Fibroblast of lung (primary cell): ENCODE measurements at places on chromosomes 11 and 22.

GRCh38 chr11:28011813-28012212 lies 96.1 kb downstream of the KIF18A start:
- no peak for DNase-seq

GRCh38 chr11:30830681-30831080 lies 244.5 kb upstream of the MPPED2 start:
- DNase-seq, result no peak

GRCh38 chr11:105609341-105609781 lies 512 bp upstream of the GRIA4 start:
- peak; percentile 13 for DNase-seq

DNA sequence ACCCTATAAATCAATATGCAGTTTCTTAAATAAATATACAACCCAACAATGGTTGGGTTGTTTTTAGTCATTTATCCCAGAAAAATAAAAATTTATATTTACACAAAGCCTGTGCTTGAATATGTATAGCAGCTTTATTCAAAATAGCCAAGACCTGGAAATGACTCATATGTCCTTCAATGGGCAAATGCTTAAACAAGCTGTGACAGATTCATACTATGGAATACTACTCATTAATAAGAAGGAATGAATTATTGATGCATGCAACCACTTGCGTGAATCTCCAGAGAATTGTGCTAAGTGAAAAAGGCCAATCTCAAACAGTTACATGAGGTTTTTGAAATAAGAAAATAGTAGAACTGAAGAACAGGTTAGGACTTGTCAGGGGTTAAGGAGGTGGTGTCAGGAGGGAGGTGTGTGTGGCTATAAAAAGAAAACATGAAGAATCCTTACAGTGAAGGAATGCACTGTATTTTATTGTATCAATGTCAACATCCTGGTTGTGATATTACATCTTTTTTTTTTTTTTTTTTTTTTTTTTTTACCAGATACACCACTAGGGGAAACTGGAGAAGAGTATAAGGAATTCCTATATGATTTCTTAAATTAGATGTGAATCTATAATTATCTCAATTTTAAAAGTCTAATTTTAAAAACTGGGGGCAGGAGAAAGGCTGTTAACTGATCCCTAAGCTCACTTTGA lies 82.4 kb upstream of the CD44 start:
- no peak for DNase-seq

GRCh38 chr11:19253817-19254216 lies 13.1 kb upstream of the E2F8 start:
- DNase-seq, result no peak

GRCh38 chr11:99020352-99021225 lies at the start of gene CNTN5:
Gene CNTN5, plus strand, starts transcription at chr11:99020949.
- DNase-seq, result peak; percentile 42

- no peak for DNase-seq
Observed at GRCh38 chr11:47033439-47033838, 96.9 kb downstream of the CSTPP1 start.
